ENCODE measurements at places on chromosomes 12 and 14.
A peak's percentile ranks its signal among the peaks of the same experiment; 100 is the strongest.

GRCh38 chr14:104202259-104203070, 64.1 kb downstream of the KIF26A start:
- DNase-seq, result no peak

DNA sequence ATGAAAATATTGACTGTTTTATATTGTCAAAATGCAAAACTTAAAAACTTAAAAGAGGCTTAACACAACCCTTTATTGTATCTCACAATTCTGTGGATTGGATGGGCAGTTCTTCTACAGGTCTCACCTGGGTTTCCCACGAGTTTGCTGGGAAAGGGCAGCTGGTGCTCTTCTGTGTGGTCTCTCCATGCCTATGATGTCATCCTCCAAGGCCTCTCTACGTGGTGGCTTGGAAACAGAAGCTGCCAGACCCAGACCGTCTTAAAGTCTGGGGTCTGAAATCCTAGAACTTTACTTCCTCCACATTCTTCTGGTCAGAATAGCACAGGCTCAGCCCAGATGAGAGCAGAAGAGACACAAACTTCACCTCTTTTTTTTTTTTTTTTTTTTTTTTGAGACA, 36.5 kb upstream of the KICS2 start:
- no peak for DNase-seq

GRCh38 chr14:49892301-49892635, 614 bp upstream of the ARF6 start:
- no peak for DNase-seq

- no peak for DNase-seq
Measured at GRCh38 chr14:51449681-51450080, 202.0 kb upstream of the FRMD6 start.

DNA sequence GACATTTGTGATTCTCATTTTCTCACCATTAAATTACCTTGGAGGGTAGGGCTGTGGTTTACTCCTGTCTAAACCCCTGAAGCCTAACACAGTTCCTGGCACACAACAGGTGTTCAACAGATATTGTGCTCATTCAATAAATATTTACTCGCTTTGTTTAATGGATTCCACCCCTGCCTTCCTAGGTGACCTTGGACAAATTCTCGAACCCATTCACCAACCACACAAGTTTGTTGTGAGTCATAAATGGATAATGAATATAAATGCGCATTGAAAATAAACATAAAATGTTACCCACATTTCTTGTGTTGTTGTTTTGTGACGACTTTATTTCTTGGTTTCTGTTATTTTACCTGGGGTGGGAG, 362 bp upstream of the TSFM start:
- DNase-seq, result no peak

GRCh38 chr14:69105326-69105725, 47.6 kb downstream of the DCAF5 start:
- no peak for DNase-seq

DNA sequence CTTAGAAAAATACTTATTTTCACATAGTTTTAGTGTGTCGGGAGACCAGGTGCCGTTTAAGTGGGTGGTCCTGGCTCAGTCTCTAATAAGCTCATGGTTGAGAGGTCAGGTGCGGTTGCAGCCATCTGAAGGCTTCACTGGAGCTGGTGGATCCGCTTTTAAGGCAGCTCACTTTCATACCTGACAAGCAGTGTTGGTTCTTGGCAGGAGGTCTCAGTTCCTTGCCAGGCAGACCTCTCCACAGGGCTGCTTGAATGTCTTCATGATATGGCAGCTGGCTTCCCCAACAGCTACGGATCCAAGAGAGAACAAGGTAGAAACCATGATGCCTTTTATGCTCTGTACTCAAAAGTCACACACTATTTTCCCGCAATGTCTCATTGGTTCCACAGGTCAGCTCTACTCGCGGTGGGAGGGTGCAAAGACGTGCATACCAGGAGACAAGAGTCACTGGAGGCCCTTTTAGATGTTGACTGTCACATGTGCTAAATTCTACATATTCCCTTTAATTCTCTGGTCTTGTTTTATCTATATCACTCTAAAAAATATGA, 8.0 kb upstream of the ZDHHC17 start:
- no peak for DNase-seq

- no peak for DNase-seq
Measured at GRCh38 chr12:110355073-110355472, 48.4 kb downstream of the ANAPC7 start.

GRCh38 chr12:6950811-6951540, at the start of gene PTPN6:
Gene PTPN6 (plus strand): TSS chr12:6951356. CDS start chr12:6951513, 157 bp downstream.
- peak; percentile 45 for DNase-seq

DNA sequence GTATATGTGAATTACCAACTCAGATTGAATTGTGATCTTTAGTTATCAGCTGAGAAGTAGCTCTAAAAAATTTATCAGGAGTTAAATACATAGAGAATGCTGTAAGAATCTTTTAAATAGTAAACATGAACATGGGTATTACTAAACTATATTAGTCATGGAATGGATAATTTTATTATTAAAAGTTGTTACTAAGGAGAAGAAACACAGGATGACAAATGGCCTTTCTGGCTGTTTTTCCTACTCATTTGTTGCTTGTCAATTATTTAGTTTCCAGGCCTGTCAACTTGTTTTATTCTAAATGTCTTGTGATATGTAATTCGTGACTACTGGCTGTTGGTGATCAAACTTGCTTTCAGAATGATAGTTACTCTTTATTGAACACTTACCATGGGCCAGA, 58.7 kb downstream of the KTN1 start:
- no peak for DNase-seq

DNA sequence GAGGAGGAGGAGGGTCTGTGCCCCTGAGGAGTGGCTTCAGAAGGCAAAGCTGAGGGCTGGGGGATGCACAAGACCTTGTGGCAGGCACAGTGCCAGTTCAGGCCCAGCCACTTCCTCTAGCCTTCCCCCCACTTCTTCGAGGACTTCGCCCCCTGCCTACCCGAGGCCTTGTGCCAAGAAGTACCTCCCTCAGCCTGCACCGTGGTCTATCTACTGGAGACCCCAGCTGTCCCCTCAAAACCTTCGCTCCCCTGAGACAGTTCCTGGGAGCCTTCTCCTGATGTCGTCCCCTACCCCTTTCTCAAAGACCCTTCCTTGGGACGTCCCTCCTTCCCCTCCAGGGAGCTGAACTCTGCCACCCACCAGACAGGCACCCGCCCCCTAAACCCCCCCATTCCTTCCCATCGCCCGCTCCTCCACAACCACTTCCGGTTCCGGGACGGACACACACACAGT, 604 bp downstream of the ZNF384 start:
- no peak for DNase-seq

- DNase-seq, result no peak
Measured at GRCh38 chr12:56900583-56900982, 33.6 kb downstream of the SDR9C7 start.

DNA sequence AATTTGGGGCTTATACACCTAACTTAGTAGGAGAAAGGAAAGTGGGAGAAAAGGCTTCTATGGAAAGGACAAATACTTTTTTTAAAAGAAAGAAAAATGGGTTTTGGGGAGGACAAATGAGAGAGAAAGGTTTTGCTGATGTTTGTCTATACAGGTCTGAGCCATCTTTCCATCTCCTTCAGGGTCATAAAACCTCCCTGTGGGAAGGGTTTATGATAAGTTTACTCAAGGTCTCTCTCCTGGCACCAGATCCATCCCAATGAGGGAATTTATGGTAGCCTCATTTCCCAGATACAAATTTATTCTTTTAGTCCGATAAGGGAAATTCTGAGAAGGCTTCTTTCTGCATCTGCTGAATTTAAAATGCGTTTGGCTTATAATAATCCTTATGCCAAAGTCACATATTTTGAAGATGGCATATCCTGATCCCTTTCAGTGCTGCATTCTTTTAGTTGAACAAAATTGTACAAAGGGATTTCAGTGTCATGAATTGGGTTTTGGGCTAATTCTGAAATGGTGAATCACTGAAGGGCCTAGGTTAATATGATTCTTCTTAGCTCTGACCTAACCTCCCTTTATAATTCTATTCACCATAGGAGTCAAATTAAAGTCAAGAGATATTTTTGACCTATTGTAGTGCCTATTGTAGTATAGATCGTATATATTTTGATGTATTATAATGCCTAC, 173.5 kb upstream of the DYRK2 start:
- DNase-seq, result no peak

- DNase-seq, result no peak
Measured at GRCh38 chr12:64912516-64913255, 88.2 kb downstream of the TBC1D30 start.

GRCh38 chr14:74611650-74612349, at the start of gene LTBP2:
Gene LTBP2 (minus strand): TSS chr14:74612237. CDS start chr14:74611944, 293 bp downstream.
- no peak for DNase-seq

DNA sequence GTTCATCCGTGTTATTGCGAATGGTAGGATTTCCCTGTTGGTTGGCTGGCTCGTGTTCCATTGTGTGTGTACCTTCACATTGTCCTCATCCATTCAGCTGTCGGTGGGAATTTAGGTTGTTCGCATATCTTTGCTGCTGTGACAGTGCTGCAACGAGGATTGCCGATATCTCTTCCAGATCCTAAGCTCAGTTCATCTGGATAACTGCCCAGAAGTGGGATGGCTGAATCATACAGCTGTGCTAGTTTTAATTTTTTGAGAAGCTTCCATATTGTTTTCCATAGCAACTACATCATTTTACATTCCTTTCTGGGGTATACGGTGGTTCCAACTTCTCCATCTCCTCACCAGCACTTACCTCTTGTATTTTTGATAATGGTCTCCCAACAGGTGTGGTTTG, 292.8 kb upstream of the SFSWAP start:
- no peak for DNase-seq

GRCh38 chr12:128025589-128026245, 241.3 kb upstream of the TMEM132C start:
- no peak for DNase-seq

GRCh38 chr14:85041618-85042017, 488.3 kb upstream of the FLRT2 start:
- DNase-seq, result no peak

- DNase-seq, result no peak
Measured at GRCh38 chr14:74673768-74674167, 39.1 kb downstream of the AREL1 start.

DNA sequence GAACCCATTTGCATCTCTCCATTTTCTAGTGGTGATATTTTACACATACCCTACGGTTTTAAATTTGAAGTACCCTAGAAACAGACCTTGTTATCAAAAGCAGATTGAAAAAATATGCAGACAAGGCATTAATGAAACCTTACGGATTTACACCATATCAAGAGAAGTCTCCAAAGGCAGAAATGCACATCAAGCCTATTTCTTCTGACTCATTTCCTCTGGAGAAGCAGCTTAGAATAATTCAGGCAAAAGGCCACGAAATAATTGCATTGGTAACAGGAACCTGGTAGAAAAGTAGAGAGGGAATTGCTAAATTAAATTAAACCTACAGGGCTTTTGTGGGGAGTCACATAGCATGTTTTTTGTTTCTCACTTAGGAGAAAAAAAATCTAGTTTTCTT, 34.7 kb downstream of the KICS2 start:
- DNase-seq, result no peak

- no peak for DNase-seq
Measured at GRCh38 chr14:35050652-35051051, 4.6 kb downstream of the FAM177A1 start.

DNA sequence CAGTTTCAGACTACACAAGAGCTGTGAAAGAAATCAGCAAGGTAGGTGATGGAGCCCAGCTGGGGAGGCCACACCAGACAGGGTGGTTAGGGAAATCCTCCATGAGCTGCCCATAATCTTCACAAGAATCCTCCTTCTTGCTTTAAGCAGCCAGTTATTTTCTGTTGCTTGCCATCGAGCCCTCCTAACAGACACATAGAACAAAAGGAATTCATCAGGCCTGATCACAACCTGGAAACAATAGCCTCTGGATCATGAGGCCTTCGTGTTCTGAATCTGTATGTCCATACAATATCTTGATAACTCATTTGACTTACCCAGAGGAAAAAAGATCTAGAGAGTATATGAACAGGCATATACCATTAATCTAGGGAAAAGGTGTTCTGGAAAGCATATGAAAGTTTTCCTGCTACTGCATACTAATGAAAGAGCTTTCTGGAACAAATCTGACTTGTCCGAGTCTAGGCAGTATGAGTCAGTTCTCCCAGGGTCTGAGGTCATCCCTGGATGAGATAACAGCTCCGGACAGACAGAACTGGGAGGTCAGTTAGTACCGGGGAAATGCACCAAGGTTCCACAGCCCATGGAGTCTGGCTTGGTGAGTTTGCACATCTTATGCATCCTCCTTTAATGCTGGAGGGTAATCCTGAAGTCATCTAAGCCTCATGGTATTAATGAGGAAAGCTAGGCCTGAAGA, 52.8 kb upstream of the ELK3 start:
- DNase-seq, result no peak

DNA sequence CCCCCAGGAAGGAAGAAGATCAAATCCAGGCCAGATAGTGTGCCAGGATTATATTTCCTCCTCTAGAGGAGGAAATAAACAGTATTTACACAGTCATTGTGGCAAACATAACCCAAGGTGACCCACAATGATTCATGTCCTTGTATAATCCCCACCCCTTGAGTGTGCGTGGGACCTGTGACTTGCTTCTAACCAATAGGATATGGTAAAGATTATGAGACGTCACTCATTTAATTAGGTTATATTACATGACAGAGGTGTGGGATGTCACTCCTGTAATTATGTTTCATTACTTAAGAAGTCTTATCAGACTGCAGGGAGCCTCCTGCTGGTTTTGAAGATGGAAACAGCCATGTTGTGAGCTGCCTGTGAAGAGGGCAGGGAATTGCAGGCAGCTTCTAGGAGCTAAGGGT, 12.2 kb upstream of the CATSPERB start:
- no peak for DNase-seq

GRCh38 chr12:87849074-87849473, 180.1 kb downstream of the C12orf50 start:
- no peak for DNase-seq

All from stimulated activated CD4-positive, alpha-beta T cell treated with anti-CD3 and anti-CD28 coated beads, Interleukin-15, amount 100 ng/mL, for 48 hours (primary cell).